ENCODE measurements at places on chromosomes 1 and 21.

GRCh38 chr21:45110873-45111624, 36.7 kb downstream of the ADARB1 start:
- no peak for DNase-seq

DNA sequence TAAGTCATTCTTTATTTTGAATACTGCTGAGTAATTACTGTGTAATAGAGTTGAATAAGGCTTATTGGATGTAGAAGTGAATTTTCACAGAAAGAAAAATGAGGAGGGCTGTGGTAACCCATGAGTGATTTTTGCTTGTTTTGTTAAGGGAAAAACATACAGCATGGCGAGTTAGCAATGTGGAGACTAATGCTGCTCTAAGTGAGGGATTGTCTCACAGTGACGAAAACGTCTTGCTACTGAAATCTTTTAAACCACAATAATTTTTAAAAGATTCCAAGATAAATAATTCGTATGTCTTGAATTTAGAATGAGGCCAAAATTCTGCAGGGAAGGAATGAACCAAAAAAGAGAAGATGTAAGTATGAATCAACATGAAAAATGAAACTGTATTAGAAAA, 16.2 kb upstream of the PLA2G4A start:
- DNase-seq, result no peak

- DNase-seq, result no peak
Measured at GRCh38 chr1:156842618-156843300, 16.2 kb downstream of the INSRR start.

DNA sequence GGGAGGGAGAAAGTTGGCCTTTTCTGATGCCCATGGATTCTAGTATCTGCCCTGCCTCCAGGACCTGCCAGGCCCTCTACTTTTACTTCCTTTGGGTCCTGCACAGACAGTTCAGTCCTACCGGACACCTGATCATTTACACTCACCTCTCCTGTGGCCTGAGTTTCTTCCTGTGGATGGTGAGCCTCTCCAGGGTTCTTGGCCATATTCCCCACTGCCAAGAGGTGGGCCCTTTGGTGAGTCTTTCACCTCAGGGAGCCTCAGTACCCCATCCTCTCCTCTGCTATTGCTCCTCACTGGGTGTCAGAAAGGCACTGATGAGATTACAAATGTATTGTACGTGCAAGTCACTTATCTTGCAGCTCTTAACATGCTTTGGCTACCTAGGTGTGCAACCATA, 81.4 kb upstream of the ETV3 start:
- DNase-seq, result no peak

GRCh38 chr1:157829711-157830110, 9.8 kb upstream of the FCRL1 start:
- DNase-seq, result no peak

GRCh38 chr1:232207073-232207866, 422.7 kb downstream of the SIPA1L2 start:
- no peak for DNase-seq

DNA sequence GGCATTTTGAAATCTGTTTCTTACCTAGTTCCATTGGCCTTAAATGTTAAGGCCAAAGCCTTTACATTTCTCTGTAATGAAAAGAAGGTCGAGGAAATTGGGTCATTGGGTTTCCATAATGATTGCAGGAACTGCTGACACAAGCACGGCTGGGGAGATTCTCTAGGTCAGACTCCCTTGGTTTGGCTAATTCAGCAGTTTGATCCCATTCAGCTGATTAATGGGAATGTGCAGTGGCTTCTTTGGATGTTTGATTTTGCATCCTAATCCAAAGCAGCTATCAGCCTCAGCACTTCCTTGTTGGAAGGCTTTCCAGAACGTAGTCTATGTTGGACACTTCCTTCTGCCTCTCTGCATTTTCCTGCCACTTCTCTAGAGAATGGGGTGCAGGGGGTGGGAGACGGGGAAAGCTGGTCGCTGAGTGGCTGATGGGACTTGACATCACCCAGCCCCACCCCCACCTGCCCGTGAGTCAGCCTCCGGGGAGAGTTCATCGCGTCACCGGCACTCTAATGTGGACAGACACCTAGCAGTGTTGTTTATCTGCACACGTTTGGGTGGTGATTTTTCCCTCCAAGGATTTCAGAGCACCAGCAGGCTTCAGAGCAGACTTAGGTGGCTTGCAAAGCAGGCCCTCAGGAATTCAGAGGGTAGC, 5.4 kb downstream of the PSEN2 start:
- DNase-seq, result no peak

GRCh38 chr1:154982341-154982740, 803 bp upstream of the FLAD1 start:
- no peak for DNase-seq

GRCh38 chr1:46445773-46446256, 43.8 kb upstream of the DMBX1 start:
- DNase-seq, result no peak

- DNase-seq, result no peak
Measured at GRCh38 chr1:18564676-18565075, 66.0 kb upstream of the PAX7 start.

DNA sequence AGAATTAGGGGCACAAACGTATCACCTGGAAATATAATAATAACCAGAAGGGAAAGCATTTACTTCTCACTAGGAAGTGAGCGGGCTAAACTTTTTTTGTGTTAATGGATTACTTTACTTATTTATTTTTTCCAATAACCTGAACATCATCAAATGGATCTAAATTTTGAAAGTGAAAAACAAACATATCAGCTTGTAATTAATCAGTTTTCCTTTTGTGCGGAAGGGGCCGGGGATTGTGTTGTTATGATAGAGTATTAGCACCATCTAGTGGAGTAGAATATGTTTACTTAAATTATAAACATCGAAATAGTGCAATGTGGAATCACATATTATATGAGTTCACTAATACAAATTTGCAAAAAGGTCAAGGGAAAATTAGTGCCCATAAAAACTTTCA, 9.0 kb downstream of the CFH start:
- DNase-seq, result peak; percentile 54

- no peak for DNase-seq
Measured at GRCh38 chr1:88068407-88068960, 615.6 kb upstream of the PKN2 start.

DNA sequence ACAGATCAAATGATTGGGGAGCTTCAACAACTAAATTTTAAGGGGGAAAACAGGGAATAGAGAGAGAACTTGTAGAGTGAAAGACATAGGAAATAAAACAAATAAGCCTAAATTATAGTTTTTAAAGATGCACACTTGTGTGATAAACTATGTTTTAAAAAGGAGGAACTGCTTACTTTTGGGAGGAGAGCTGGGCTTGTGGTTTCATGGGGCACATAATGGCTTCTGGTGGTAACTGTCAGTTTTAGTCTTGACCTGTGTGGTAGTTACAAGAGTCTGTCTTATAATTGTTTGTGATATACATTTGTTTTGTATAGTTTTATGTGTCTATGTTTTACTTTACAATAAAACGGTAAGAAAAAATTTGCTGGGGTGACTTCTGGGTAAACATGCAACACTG, 165.3 kb downstream of the COL24A1 start:
- no peak for DNase-seq

DNA sequence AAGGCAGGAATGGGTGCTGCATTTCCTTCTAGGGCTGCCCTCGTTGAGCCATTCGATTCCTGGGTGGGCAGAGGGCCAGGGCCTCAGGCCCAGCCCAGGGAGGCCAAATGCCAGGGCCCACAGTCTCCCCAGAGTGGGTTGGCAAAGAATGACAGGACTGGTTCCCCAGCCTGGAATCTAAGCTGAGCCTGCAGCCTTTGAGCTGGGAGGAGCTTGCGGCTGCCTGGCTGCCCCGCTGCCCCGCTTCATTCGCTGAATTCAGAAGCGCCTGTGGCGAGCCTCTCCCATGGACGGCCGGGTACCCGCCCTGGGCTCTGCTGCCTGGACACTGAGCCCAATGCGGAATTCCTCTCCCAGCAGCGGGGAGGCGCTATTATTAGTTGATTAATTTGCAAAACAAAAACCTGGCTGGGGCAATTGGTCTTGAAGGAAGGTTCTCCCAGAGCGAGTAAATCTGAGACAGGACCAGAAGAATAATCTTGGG, 32.3 kb upstream of the TARDBP start:
- peak; percentile 70 for DNase-seq

GRCh38 chr1:63129855-63130254, 192.5 kb upstream of the FOXD3 start:
- DNase-seq, result no peak

GRCh38 chr1:55040933-55041494, 1.7 kb downstream of the PCSK9 start:
- no peak for DNase-seq

DNA sequence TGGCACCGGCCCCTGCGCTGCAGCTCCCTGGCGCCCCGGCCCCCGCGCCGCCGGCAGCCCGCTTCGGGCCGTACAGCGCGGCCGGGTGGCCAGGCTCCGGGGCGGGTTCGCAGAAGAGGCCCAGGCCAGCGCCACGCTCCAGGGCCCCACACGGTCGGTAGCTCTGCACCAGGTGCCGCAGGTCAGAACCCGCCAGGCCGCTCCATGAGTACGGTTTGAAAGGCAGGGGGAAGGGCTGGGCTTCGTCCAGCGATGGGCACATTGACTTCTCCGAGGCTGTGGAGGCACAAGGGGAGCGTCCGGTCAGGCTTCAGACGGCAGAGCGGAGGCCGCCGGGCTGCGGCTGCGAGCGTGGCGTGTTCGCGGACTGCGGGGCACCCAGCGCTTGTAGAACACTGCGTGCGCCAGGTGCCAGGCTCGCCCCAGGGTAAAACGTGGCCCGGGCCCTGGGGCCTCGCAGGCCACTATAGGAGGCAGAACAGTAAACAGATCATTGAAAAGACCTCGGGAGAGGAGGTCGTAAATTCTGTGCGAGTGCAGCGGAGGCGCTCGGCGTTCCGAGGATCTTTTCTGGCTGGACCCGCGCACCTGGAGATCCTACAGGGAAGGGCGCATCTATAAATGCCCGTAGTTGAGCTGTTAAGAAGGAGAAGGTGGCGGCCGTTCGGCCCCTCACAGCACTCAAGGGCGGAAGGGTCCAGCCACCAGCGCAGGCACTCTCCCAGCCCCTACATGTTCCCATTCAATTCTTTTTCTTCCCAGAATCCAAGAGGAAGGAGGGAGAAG, 5.7 kb downstream of the GFI1 start:
- no peak for DNase-seq

DNA sequence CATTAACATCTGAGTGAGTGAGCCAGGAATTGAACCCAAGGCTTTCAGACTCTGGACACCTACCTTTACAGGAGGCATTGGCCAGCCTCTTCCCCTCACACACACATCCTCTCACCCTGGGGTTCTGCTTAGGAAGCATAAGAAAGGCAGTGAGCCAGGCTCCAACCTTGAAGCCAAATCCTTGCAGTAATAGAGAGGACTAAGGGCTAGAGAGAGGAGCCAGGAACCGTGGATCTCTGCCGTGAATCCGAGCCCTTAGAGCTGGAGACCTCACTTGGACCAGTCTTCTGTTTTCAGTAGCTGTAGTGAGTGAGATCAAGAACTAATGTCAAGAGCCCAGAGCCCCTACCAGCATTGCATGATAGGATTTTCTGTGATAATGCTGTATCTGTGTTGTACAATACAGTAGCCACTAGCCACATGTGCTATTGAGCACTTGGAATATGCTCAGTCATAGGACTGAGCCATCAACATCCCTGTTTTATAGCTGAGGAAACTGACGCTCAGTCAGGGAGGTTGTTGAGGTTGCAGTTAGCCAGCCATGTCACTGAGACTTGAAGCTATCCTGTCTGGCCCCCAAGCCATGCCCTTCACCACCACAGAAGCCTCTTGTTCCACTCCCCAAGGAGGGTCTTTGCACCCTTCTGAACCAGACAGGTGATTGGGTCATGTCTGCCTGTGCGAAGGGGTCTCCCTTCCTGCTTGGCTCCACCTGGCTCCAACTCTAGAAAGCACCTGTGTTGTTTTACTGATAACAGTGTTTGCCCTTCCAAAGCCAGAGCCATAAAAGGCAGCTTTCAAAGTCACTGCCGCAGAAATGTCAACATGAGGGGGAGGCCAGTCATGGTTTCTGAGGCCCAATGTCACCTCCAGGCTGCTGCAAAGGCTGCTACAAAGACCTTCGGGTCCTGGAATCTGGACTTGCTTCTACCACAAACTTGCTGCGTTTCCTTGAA, 101.1 kb upstream of the JUN start:
- DNase-seq, result peak; percentile 41

DNA sequence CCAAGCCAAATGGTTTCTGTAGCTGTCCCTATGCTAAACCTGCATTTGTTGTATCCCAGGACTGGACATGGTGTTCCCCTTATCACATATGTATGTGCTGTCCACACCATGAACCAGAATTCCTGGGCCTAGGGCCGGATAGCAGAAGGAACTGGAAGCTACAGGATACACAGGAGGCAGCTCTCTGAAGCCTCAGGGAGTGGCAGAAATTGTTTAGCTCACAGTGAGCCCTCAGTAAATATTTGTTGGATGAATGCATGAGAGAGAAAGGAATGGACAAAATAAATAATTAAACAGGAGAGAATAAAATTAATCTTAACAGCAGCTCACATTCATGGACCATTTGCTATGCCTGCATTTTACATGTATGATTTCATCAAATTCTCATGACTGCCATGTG, 2.1 kb downstream of the NIPAL3 start:
- DNase-seq, result no peak

- DNase-seq, result no peak
Measured at GRCh38 chr1:27621051-27621920, 13.7 kb downstream of the FGR start.

GRCh38 chr1:157004806-157005205, 40.7 kb downstream of the ARHGEF11 start:
- DNase-seq, result no peak

DNA sequence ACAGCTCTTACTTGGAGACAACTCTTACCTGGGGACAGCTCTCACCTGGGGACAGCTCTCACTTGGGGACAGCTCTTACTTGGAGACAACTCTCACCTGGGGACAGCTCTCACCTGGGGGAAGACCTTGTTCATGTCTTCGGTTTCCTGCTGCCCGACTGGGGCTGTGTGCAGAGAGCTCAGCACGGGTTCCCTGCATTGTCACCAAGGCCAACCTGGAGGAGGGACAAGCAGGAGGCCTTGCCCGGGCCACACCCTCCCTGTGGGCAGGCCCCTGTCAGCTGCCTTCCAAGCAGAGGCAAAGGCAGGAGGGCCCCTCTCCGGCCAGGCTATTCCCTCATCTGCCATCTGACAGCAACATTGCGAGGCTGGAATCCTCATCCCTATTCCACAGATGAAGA, at the start of gene LDLRAD1:
Gene LDLRAD1, minus strand, starts transcription at position 208 of the 400 bp plus-strand sequence. Its CDS starts 74 bp downstream, at position 134.
- DNase-seq, result no peak

DNA sequence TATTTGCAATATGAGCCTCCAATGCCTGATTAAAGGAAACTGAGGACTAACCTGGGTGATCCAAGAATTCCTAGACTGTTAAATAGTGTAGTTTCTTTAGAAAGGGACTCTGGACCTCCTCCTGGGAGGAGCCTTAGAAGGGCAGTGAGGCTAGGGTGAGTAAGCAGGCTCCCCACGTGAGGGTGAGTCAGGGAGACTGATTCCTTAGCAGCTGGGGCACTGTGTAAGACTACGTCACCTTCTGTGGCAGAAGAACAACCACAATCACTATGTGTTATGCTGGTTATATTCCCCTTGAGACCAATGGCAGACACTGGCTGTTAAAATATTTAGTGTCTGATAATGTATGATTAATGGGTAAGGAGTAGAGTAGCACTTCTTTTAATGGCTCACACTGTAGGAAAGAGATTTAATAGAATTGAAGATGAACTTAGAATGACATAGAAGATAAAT, 53.3 kb upstream of the SYT14 start:
- DNase-seq, result no peak

GRCh38 chr1:27864264-27864895, 8.0 kb upstream of the THEMIS2 start:
- no peak for DNase-seq
